ENCODE measurements at places on chromosomes 12 and 14. TPM values are rescaled to one million over a fixed set of nuclear protein-coding genes. Genes with fewer than 3 reads are reported as not detected.
A peak's percentile ranks its signal among the peaks of the same experiment; 100 is the strongest.

Gene NT5DC3
- 5.5 TPM for total RNA-seq

DNA sequence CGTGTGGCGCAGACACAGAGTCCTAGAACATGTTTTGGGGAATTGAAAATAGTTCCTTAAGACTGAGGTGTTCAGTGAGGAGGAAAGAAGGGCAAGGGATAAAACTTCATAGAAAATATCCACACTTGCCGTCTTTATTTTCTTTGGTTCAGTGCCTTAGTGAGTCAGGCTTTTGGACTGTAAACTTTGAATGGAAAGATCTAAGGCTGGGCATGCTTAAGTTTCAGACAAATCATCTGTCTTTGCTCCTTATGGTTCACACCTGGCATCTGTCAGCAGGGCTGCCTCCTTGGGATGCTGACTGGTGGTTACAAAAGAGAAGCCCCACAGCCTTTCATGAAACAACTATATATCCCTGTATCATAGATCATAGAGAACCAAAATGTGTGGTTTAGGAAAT lies 136.3 kb upstream of the PRICKLE1 start:
- DNase-seq: no peak

Gene AVPR1A
- total RNA-seq: 5.5 TPM

GRCh38 chr12:130719263-130719859 lies 3.3 kb upstream of the RIMBP2 start:
- no peak for DNase-seq

- DNase-seq: peak; percentile 96
Measured at GRCh38 chr14:53956427-53957201, at the start of gene BMP4. Gene BMP4, minus strand, starts transcription at chr14:53956825. Its CDS starts 4,603 bp downstream, at chr14:53952222.

Gene SYCP3
- 0.46 TPM for total RNA-seq

Gene LBHD2
- not detected for total RNA-seq

DNA sequence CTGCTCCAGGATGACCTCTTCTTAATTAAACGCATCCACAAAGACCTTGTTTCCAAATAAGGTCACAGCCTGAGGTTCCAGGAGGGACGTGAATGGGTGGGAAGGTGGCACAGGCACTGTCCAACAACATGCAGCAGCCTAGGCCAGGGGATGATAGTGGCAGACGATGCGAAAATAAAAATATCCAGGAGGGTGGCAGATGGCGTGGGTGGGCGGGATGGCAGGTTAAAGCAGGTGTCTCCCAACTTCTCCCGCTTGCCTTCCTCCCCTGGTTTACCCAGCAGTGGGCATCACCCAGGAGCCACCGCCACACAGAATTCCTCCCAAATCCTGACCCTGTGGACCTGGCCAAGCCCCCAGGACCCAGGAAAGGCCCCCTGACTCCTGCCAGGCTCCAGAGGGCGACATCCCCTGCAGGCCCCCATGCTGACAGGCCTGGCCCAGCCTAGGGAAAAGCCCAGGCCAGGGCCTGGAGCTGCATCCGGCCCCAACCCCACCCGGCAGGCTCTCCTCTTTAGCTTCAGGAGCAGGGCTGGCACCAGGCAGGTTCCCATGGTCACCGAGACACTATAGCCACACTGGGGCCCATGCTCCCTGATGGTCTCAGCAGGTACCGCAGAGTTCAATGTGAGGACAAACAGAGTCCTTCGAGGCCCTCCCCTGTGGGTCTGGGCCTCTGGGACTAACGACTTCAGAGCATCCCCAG lies 9.7 kb downstream of the NCOR2 start:
- DNase-seq: peak; percentile 37

DNA sequence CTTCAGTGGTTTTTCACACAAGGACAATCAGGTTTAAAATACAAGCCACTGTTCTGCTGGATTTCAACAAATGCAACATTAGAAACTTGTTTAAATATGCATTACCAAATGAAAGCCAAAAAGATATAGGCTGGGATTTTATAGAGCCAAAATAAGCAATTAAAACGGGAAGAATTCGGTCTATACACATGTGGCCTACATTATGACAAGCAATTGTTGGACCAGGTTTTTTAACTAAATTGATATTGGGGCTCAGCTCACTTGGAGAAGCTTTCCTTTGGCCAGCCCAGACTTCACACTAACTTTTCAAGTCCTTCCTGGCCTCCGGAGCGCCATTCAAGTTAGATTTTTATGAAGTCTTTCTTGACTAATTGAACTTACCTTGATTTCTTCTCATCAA lies 16.9 kb upstream of the PDE3A start:
- no peak for DNase-seq

DNA sequence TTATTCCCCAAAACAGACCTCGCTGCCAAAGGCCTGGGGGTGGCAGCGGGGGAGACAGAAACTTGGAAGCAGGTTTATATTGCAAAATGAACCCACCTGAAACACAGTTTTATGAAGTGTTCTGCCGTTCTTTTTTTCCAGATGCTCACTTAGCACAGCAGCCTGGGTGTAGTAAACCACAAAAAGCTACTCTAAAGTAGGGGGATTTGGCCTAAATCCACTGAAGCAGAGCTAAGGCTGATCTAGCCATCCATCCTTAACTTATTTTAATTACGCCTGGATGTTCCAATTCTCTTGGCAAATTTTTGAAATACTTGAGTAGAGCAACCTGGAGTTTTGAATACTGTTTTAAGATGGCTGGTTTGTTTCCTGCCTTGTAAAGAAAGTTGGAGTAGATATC lies 121.2 kb downstream of the GPR135 start:
- DNase-seq: no peak

DNA sequence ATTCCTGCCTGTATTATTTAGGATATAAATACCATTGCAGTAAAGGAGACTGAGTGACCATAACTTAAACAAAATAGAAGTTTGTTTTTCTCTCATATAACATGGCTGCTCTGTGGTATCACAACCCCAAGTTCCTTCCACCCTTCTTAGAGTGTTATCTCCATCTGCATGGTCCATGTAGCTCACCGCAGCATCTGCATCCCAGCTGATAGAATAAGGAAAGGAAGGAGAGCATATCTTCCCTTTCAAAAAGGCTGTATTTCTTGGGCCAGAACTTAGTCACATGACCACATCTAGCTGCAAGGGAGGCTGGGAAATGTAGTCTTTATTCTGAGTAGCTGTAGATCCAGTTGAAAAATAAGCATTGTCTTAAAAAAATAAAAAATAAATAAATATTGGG lies 184.8 kb upstream of the NUDT4 start:
- DNase-seq: no peak

Gene PCED1B
- 8.2 TPM for total RNA-seq

GRCh38 chr12:122423258-122424165 lies 1.0 kb upstream of the CLIP1 start:
- peak; percentile 55 for DNase-seq

DNA sequence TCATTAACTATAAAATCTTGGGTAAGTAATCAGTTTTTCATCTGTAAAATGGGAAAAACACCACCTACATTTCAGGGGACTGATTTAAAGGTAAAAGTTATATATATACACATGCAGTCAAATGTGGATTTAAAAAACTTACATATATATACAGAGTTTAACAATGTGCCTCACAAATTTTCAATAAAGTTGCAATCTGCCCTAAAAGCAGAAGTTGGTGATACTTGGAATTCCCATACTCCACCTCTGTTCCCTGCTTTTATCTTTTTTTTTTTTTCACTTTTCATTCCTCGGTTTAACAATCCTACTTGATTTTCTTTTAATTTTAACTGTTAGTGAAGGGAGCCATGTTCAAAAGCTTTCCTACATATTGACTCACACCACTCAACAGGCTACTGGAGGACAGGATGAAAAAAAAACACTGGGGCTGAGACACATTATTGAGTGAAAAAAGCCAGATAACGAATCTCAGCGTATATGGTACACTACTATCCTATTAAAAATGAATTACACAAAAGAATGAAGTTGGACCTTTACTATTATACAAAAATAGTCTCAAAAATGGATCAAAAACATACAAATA lies 24.3 kb downstream of the SPPL3 start:
- DNase-seq: no peak

Gene TMEM116
- 17.1 TPM for total RNA-seq

Gene RTL1
- not detected for total RNA-seq

DNA sequence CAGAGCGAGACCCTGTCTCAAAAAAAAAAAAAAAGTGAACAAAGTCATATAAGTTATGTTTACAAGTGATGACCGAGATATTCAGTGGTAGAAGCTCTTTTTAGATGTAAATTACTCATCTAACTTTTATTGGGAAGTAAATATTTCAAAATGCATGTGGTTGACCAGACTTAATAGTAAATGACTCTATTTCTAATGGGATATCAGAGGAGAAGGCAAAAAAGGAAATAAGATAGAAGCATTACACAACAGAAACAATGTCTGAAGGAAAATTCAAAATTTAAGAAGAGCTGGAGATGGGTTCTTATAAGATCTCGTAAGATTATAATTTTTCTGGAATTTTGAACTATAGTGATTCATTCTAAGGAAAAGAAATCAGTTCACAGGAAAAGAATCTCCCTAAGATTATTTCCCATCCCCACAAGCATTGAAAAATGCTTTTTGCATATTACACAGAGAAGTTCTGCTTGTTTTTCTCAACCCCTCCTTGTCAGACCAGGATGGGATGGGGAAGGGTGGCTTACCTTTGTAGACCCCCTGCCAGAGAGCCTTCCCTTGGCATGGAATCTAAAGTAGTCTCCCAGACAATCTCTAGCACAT lies 63.1 kb upstream of the STK38L start:
- no peak for DNase-seq

Gene PGF
- total RNA-seq: 8.7 TPM

GRCh38 chr14:76456200-76456599 lies 80.3 kb downstream of the ESRRB start:
- DNase-seq: peak; percentile 40

- peak; percentile 41 for DNase-seq
Measured at GRCh38 chr12:110501399-110501751, 536 bp downstream of the VPS29 start.

DNA sequence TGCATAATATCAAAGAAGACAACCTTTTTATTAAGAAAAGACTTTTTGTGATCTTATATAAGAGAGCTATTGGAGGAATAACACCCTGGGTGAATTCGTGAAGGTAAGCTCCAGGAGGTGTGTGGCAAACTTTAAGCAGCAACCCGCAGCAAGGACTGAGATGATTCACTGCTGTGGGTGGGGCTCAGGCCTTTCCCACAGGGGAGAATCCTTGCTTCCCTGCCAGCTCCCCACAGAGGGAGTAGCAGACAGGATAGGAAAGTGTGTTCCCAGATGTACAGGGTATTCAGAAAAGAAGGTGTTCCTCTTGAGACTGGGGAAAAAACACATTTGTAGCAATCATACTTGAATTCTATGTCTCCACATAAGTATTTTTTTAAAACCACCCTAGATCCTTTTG lies 9.2 kb downstream of the NDUFA12 start:
- no peak for DNase-seq

Gene PPP1R1A
- total RNA-seq: 0.98 TPM
